ENCODE measurements at places on chromosomes 7 and 10.
A peak's percentile ranks its signal among the peaks of the same experiment; 100 is the strongest.

DNA sequence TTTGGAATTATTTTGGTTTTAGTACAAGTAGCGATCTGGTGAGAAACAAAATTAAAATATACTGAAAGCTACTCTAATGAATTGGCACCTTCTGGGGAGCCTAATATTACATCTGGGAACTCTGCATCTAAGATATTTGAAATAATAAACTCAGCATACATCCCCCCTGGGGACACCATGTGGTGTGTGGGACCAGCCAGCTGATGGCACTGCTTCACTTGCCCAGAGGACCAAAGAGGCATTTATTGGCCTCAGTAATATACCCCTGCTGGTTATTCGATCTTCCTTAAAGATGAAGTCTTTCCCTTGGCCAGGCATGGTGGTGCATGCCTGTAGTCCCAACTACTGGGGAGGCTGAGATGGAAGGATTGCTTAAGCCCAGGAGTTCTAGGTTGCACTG lies 195.1 kb upstream of the AUTS2 start:
- peak; percentile 18 for DNase-seq

DNA sequence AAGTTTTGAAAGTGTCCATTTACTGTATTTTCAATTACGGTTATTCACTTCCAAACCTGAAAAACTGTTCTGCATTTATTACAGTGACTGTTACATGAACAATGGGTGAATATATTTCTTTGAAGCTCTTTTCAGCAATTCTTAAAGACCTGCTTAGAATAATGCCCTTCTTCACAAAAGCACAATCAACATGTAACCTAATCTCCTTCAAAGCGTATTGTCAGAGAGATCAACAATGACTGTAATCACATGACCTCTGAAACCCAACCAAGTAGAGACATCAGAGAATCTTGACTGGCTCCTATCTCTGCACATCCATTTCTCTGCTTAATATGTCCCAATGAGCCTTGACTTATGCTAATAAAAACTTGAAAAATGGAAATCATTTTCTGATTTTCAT lies 126.7 kb downstream of the NRCAM start:
- no peak for DNase-seq

DNA sequence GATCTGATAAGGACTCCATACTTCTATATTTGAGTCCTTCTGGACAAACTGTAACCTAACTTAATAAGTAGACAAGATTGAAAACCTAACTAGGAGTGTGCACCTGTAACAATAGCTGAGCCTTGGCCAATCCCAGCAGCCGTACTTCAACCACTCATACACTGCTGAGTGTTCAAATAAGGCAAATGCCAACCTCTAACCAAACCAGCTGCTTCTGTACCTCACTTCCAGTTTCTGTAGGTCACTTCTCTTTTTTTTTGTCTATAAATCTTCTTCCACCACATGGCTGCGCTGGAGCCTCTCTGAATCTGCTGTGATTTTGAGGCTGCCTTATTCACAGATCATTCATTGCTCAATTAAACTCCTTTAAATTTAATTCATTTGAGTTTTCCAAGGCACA lies 753.2 kb downstream of the DNAJB9 start:
- DNase-seq: no peak

GRCh38 chr10:124732931-124733570 lies 11.1 kb downstream of the FAM53B start:
- no peak for DNase-seq

GRCh38 chr10:12041766-12042408 lies 722 bp downstream of the UPF2 start:
- peak; percentile 17 for DNase-seq

GRCh38 chr7:78852951-78853350 lies 600.5 kb downstream of the MAGI2 start:
- no peak for DNase-seq

DNA sequence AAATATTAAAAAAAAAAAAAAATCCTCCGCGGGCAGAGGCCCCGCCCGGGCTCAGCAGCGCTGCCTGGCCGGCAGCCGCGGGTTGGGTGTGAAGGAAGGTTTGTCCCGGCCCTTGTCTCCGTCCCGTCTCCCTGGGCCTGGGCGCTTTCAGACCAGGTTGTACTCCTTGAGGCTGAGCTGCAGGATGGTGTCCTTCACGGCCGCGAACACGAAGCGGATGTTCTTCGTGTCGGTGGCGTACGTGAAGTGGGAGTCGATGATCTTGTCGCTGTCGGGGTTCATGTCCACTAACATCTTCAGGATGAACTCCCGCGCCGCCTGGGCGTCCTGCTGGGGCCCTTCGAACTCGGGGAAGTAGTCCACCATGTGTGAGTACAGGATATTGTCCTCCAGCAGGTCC lies 123.7 kb upstream of the KCTD7 start:
- no peak for DNase-seq

GRCh38 chr10:62958980-62959379 lies 142.8 kb upstream of the EGR2 start:
- DNase-seq: no peak

GRCh38 chr10:31171402-31172083 lies 139.9 kb upstream of the ZNF438 start:
- DNase-seq: no peak

DNA sequence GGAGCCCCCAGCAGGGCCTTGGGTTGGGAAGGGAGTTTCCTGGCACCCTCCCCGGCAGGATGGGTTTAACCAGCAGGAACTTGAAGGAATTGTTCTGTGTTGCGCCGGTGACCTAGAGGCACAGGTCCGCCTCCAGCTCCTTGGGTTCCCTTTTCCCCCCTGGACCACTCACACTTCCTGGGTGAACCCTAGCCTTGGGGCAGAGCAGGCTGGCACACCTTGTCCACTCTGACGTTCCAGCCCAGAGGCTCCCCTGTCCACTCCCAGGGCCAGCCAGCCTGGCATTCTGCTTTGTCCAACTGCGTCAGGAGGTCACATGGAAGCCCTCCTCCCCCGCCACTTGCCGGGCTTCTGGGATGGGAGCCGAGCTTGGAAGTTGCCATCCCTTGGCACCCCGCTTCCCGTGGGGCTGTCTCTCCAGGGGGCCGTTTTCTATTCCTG lies 25.8 kb downstream of the TMEM120A start:
- no peak for DNase-seq

- no peak for DNase-seq
These were observed 353 bp downstream of the EPHB6 start for GRCh38 chr7:142855114-142855743.

DNA sequence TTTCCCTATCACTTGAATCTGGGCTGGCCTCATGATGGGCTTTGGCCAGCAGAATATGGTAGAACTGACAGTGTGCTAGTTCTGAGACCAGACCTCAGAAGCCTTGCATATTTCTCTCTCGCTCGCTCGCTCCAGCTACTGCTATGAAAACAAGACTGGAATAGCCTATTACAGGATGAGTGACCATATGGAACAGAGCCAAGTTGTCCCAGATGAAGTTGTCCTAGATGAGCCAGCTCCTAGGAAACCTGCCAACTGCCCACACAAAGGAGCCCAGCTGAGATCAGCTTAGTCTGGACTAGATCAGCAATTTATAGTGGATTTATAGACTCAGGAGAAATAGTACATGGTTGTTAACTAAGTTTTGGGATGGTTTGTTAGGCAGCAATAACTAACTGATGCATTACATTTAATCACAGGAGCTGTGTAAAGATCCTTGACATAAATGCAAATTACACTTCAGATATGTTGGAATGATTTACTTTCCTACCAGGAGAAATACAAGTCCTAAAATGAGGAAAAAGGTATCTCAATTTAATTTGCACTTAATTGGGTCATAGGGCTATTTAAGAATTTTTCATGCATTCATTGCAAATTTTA lies 6.8 kb upstream of the HECW1 start:
- no peak for DNase-seq

GRCh38 chr7:27940341-27940740 lies 200.4 kb downstream of the TAX1BP1 start:
- DNase-seq: no peak

DNA sequence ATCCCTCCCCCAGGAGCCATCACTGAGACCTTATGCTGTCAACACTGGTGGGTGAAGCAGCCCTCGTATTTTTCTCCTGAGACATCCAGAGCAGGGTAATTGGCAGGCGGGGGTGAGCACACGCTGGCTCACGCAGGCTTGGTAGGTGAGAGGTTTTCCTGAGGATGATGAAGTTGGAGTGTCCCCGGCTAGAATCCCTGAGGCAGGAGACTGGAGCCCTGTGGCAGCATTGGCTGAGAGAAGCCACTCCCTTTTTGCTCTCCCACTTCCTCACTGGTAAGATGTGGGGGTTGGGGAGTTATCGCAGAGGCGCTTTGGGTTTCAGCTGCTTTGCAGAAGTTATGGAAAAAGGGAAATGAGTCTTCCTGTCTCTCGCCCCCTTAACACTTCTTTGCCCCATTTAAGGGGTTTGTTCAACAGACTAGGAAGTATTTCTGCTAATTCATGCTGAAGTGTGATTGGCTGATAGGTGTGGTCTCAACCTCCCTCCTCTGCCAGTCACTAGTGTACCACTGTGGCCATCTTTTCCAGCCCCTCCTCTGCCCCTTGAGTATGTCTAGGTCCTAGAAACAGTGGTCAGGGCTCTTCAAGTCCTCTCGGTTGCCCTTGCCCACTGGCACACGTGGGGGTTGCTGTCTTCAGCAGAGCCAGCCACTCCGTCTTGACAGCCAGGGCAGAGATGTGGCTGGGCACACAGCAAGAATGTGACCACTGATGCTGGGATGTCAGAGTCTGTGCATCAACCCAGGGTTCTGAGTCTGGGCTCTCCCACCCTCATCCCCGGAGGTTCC lies 5.7 kb downstream of the ARPC1B start:
- no peak for DNase-seq

GRCh38 chr7:143487061-143487460 lies 9.4 kb downstream of the TAS2R41 start:
- DNase-seq: no peak

GRCh38 chr7:100003711-100004661 lies 11.4 kb upstream of the ZKSCAN1 start:
- DNase-seq: no peak

DNA sequence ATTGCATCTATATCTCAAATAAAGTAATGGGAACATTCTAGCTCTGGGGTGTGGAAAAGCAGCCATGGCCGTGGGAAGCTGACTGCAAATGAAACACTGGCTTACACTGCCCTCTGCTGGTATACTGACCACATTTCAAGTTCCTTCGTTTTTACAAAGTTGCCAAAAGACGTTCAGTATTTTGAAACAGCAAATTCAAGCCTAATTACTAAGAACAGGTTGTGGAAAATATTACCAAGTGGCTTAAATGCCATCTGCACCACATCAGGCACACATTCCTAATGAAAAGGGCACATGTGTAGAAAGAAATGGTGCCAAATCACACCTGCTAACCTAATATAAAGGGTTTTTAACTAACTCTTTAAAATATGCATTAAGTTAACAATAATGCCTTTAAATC lies 83.9 kb downstream of the JAZF1 start:
- peak; percentile 58 for DNase-seq

DNA sequence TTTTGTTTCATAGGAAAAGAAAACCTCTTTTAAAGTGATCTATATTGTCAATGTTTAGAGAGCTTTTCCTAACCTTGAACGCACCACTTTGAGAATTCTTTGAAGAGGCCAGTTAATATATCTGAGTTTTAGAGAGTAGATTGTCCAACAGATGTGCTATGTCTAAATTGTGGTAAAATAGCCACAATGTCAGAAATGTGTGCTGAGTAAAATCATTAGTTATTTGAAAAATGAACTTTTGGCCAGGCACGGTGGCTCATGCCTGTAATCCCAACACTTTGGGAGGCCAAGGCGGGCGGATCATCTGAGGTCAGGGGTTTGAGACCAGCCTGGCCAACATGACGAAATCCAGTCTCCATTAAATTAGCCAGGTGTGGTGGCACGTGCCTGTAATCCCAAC lies 61.6 kb upstream of the KIAA1217 start:
- DNase-seq: no peak

GRCh38 chr7:135597181-135597925 lies 39.6 kb downstream of the NUP205 start:
- DNase-seq: no peak

GRCh38 chr7:92631067-92631849 lies 41.1 kb upstream of the FAM133B start:
- no peak for DNase-seq

DNA sequence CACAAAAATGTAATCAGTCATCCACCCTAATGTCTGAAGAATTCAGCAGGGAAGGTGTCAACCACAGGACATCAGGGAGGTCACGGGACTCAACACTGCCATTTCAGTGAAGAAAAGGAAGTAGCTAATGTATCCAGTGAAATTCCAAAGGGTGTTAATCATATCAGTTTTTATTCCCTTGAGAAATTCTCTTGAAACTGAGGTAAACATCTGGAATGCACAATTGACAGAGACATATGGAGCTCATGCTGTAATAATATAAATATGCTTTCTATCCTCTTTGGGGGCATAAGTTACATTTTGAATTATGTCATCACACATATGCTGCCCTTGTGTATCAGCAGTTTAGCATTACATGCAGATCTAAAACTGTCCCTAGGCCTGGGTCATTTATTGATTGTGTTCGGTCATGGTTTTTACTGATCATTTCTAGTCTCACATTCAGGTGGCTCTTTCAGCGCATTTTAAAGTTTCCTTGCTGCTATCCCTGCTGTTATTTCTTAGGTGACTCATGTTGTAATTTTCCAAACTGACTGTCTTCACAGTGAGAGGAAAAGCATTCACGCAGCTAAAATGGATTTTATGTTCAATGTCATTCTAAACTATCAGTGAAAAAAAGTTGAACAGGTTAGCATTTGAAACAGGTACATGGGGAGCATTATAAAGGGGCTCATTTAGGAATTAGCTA lies 273.9 kb downstream of the TSPAN12 start:
- no peak for DNase-seq

GRCh38 chr7:23106057-23106822 lies 655 bp downstream of the KLHL7 start:
- DNase-seq: peak; percentile 43

GRCh38 chr10:61899069-61899531 lies 2.4 kb upstream of the ARID5B start:
- no peak for DNase-seq

DNA sequence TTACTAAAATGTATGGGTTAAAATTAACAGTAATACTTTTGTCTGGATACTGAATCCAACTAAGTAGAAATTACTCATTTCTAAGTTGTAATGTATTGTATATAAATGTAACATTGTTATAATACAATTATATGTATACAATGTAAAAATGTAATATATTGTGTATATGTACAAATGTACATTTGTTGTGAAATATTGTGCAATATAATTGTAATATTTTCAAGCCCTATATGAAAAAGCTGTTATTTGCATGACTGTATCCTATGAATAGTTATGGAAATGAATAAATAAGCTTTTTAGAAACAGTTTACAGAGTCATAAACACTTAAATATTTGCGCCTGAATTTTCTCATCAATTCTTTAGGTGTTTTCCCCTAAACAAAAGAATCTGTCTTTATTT lies 20.3 kb upstream of the UMAD1 start:
- no peak for DNase-seq

DNA sequence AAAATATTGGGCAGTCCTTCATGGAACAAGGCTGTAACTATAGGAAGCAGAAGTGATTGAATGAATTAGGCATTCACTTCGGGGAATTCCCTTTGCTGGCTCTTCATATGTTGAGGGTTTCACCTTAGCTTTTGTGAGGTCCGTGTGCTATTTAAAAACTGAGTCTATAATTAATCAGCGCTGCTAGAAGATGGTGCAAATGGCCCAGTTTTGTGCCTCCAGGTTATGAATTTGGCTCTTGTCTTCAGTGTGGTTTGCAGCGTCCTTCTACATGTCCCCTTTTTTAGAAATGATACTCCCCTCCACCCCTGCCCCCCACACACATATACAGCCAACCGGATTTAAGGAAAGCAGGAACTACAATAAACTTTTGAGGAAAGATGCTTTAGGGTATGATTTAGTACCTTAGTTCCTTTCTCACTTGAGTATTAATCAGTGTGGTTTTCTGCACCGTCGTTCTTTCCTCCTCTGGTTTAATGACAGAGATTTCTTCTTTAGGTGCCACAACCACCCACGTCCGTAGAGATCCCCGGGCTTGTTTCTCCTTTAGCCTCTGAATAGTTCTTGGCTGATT lies 110.6 kb upstream of the SAMD8 start:
- no peak for DNase-seq
